Esophagus squamous epithelium (tissue), 5 donors: ENCODE measurements at places on chromosomes 6 and 20.

- DNase-seq: no peak
Measured at GRCh38 chr6:165661664-165662025, 1.4 kb downstream of the PDE10A start.

DNA sequence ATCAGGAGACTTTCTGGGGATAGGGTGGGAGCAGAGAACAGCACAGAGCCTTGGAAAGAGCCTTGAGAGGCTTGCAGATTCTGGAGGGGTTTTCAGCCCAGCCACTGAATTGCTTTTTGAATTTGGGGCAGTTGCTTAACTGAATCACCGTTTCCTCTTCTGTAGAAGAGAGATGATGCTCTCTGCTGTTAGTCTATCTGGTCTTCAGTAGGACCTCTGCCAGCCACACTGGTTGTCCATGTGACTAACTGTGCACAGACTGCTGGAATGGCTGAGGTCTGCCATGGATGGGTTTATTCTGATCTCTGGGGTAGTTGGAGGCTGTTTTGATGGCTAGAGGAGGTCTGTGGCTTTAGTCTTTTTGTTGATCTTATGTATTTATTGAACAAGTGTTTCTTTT lies 21.4 kb upstream of the PRDM1 start:
- DNase-seq: no peak

GRCh38 chr20:17654649-17655285 lies 27.3 kb downstream of the RRBP1 start:
- no peak for DNase-seq

DNA sequence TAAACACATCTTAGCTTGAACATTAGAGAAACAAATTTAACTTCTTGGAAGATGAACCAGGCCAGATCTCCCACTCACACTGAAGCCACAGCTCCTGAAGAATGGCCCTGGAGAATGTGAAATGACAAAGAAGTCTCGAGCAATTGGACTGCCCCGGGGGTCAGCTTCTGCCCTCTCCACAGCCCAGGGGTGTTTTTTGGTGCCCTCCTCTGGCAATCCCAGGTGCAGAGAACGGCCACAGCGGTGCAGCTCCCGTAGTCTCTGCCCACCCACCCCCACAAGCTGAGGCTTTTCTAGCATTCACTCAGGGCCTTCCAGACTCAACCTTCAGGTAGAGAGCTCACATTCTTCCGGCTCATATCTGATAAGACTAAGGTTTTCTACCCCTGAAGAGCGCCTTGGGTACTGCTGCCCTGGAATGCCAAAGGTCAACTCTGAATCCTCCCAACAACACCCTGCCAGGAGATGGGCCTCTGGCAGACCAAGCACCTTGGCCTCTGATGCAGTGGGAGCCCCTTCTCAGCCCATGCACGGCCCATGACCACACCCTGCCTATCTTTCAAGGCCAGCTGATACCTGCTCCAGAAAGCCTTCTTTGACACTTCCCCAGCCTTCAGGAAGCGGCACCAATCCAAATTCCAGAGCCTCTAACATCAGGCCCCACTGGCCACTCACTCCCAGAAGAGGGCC lies 208.3 kb downstream of the SYNDIG1 start:
- DNase-seq: no peak

DNA sequence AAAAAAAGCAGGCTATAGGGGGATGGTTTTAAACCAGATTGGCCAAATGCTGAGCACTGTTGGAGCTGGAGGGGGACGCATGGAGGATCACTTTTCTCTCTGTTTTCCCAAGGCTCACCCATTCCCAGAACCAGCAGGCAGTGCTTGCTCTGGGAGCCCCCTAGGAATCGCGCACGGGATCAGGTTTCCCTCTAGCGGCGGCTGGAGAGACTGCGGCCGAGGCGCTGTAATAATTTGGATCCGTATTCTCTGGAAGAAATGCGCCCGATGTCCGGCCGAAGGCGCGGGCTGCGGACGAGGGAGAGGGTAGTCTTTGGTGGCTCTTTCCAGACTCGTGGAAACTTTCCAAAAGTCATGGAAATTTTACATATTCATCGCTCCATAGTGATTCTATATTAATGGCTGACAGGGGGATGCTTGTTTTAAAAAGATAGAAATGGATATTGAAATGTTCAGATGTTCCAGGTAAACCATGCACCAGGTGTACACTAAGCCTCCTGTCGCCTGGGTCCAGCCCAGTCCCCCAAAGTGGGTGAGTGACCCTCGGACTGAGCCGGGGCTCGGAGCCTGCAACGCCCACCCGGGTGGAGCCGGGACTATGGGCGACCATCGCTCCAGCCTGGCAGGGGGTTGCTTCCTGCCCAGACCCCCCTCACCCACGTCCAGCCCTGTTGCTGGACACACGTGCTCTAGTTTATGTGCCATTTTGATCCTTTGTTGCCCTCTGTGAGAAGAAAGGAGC lies 78.7 kb upstream of the PHACTR3 start:
- DNase-seq: no peak

DNA sequence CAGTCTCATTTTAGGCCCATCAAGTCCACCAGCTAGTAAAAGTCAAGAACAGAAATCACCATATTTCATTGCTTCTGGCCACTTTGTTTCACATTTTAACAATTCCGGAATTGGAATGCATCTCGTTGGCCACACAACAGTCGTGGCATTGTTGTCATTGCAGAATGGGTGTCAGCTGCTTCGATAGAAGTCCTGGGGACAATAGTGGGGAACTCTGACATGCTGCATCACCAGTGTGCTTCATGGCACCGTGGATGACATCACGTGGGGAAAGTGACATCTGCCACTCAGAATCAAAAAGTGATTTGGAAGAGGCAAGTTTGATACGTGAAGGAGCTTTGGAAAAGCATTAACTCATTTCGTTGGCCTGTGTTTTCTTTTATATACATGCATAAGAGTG lies 43.8 kb upstream of the XRN2 start:
- DNase-seq: no peak

- no peak for DNase-seq
Measured at GRCh38 chr20:32547753-32548034, 37.4 kb downstream of the NOL4L start.

GRCh38 chr20:47815416-47815806 lies 30.1 kb upstream of the SULF2 start:
- no peak for DNase-seq

GRCh38 chr6:15431762-15432483 lies 186.1 kb downstream of the JARID2 start:
- no peak for DNase-seq

DNA sequence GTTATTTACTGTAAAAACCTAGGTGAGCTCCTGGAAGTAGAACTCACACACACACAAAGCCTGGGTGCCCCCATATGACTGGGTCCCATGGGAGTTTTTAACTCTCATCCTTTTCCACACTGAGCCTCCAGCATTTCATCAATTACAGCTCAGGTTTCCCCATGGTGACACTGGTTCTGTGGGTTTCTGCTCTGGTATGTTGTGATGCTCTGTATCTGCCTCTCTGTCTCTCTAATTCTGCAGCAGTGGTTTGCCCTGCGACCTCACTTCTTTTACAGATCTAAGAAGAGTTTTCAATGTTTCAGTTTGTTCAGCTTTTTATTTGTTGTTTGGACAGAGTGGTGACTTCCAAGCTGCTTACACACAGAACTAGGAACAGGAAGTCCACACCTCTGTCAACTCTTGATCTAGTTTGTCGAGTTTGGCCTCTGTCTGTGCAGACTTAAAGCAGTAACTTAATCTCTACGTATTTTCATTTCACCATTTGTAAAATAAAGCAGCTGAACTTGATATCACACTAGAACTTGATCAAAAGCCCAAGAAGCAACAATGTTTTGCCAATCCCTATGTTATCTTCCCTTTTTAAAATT lies 554.3 kb downstream of the EPHA7 start:
- no peak for DNase-seq

DNA sequence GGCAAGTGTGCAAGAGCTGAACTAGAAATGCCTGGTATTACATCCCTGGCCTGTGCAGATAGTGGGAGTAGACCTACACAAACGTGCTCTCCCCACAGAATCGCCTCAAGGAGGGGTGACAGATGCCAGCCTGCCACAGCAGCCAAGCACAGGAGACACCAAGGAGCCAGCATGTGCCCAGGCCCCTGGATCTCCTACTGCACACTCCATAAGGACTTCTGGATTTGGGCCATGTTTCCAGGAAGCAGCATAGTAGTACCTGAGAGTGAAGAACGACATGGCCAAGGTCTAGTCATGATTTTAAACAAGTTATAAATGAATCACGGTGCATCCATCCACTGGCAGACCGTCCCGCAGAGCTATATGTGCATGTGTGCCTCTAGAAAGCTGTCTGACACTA lies 232.2 kb downstream of the SYNDIG1 start:
- no peak for DNase-seq

DNA sequence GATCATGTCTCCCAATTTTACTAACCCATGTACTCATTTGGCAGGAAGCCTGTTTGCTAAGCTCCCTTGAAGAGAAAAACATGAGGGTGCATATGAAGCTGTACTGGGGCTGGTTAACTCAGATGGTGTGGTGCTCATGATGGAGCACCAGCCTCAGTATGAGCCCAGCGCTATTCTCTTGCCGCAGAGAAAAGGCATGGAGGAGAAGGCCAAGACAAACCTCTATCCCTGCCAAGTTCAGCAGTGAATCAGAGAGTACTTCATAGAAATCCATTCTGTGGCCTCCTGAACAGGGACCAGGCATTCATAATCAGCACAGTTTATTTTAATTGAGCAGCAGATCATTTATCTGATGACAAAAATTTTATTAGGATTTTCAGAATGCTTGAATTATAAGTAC lies 398.1 kb downstream of the LMBRD1 start:
- no peak for DNase-seq
